Large intestine (tissue), 12 donors: ENCODE measurements at places on chromosomes 2 and 18. TPM values are rescaled to one million over a fixed set of nuclear protein-coding genes. Genes with fewer than 3 reads are reported as not detected.

GRCh38 chr18:79367480-79367879 is 28.2 kb upstream of the NFATC1 start:
- H3K27me3 ChIP-seq: no peaks in the 10 kb centered on the region
- no peak overlapping the region for H3K27ac ChIP-seq
- no peak overlapping the region for H3K4me3 ChIP-seq
- no peaks in the 10 kb centered on the region for H3K4me1 ChIP-seq
- no peak for DNase-seq
- H3K36me3 ChIP-seq: peaks cover 9% of the 10 kb centered on the region

DNA sequence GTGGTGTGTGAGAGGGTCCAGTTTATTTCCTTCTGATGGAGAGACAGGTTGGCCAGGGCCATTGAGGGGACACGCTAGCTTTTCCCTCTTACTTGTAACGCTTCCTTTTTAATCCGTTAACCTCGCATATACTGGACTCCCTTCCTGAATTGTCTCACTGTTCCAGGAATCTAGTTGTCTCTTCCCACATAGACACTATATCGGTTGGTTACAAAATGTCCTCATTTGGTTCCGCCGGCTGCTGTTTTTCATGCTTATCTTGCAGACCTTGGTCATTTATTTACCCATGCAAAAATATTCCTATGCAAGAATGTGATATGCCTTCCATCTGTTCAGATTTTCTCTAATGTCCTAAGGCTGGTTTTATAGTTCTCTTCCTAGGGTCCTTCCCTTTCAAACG is 35.0 kb downstream of the NEURL3 start:
- peak overlapping the region; percentile 19 for H3K4me3 ChIP-seq
- no peaks in the 10 kb centered on the region for H3K36me3 ChIP-seq
- peaks cover 6% of the 10 kb centered on the region for H3K27me3 ChIP-seq
- DNase-seq: no peak
- no peak overlapping the region for H3K27ac ChIP-seq
- H3K4me1 ChIP-seq: no peaks in the 10 kb centered on the region

- H3K4me3 ChIP-seq: no peak overlapping the region
- DNase-seq: no peak
- H3K4me1 ChIP-seq: no peaks in the 10 kb centered on the region
- H3K27ac ChIP-seq: no peak overlapping the region
- peaks cover 9% of the 10 kb centered on the region for H3K36me3 ChIP-seq
- H3K27me3 ChIP-seq: no peaks in the 10 kb centered on the region
Observed at GRCh38 chr2:3200420-3200939, 177.1 kb downstream of the EIPR1 start.

Gene LINC00305
- polyA plus RNA-seq: not detected

Gene CXCR1
- polyA plus RNA-seq: 0.01 TPM
